GM13977 (cell line): ENCODE measurements at places on chromosomes 12 and 14.

- no peak for DNase-seq
Measured at GRCh38 chr12:80912901-80913770, 24.6 kb downstream of the LIN7A start.

GRCh38 chr14:104926619-104927431 is 2.1 kb downstream of the PLD4 start:
- peak; percentile 94 for DNase-seq

- peak; percentile 66 for DNase-seq
Measured at GRCh38 chr12:7832059-7832696, 40.5 kb downstream of the SLC2A14 start.

GRCh38 chr14:91048265-91048664 is 12.2 kb downstream of the RPS6KA5 start:
- DNase-seq: no peak

- DNase-seq: no peak
Measured at GRCh38 chr12:60205500-60205899, 609.7 kb downstream of the SLC16A7 start.

DNA sequence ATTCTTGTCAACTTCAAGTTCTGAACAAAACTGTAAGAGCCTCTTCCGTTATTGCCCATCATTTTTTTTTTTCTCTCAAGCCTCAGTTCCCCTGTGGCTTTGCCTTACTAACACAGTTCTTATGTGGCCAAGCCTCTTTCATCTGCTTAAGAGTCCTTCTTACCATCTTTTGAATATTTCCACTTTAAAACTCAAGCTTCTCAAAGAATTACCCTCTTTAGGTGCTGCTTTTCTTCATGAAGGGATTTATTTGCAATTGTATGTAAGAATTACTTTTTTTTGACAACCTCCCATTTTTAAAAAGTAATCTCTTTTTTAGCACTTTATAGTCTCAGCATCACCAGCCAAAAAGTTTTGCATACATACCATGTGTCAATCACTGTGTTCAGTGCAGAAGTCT is 240.2 kb upstream of the RMST start:
- no peak for DNase-seq

- DNase-seq: no peak
Measured at GRCh38 chr14:34129927-34130552, 179.2 kb upstream of the EGLN3 start.

DNA sequence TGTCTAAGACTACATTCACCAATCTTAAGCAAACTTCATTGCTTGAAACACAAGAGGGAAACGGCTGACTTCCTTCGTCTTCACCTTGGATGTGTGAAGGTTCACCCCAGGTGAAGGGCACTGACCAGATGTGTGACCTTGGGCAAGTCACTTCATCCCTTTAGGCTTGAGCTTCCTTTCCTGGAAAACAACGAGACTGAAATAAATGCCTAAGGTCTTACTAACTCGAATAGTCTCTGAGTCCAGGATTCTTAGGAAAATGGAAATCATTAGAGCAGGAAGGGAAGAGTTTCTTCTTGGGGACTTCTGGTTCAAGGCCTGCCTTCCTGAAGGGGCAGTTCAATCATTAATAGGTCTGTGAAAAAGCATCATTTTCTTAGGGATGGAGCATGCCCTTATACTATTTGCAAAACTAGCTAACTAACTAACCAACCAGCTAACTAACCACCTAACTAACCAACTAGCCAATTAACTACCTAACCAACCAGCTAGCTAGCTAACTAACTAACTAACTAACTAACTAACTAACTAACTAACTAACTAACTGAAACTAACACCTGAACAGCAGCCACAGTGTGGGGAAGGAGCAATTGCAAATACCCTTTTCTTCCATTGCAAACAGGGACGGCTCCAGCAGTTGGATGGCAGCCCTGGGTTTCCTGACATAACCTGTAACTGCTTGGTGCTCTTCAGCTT is 31.5 kb upstream of the EMP1 start:
- DNase-seq: no peak

DNA sequence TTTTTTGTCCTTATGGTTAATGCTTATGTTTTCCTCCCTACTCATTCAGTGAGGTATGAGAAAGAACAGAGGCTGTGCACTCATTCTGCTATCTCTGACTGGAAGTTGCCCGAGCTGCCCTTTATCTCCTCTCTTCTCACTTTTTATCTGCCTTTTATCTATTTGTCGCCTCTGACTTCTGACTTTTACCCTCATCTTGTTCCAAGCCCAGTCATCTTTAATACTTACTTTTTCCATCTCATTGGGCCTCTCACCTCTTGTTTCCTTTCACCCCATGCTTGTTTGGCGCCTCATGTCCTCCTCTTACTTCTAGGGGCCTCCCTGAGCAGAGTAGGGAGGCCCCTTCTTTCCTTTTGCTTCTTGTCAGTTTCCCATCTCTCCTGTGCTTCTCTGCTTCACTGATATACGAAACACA is 50.7 kb downstream of the DIP2B start:
- no peak for DNase-seq

GRCh38 chr12:132759359-132759758 is 2.3 kb downstream of the ANKLE2 start:
- no peak for DNase-seq

DNA sequence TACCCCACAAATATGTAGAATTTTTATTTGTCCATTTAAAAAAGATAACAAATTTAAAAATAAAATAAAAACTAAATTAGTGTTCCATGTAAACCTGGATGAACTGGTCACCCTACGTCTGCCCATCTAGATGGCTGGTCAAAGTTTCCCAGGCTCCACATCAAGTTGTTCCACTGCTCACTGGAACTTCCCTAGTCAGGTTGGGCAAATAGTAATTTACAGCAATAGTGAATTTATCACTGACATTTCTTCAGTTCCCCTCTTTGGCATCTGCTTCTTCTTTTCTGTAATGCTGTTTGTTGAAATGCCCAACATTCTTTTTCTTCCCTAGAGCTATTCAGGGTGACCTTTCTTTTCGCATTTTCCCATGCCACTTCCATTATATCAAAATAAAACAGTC is 272.7 kb upstream of the BTG1 start:
- no peak for DNase-seq

DNA sequence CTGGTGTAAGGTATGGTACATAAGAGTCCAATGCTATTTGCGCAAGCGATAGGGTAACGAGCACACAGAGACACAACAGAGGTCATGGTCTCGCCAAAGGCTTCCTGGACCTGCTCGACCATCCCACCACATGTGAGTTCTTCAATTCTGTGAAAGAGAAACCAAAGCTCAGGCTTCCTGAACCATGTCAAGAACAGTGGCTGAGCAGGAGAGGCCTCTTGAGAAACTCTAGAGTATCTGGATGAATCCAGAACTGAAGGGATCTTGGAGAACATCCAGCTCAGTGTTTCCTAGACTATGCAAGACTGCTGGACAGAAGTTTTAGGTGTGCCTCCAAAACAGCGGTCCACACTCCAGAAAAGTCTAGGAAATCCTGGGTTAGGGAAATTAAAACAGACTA is 114.5 kb downstream of the TRAFD1 start:
- no peak for DNase-seq
